ENCODE measurements at places on chromosomes 7 and 10. TPM values are rescaled to one million over a fixed set of nuclear protein-coding genes. Genes with fewer than 3 reads are reported as not detected.

GRCh38 chr7:127438836-127439235 is 46.3 kb upstream of the ZNF800 start:
- no peak for DNase-seq

DNA sequence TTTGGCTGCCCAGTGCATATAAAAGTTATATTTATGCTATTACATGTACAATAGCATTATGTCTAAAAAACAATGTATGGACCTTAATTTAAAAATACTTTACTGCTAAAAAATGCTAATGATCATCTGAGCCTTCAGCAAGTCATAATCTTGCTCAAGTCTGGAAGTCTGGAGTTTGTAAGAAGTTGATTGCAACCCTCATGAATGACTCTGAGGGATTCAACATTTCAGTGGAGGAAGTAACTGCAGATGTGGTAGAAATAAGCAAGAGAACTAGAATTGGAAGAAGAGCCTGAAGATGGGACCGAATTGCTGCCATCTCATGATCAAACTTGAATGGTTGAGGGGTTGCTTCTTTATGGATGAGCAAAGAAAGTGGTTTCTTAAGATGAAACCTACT is 13.0 kb upstream of the ADAMTS14 start:
- no peak for DNase-seq

The CALCR gene
- 0.59 TPM for polyA plus RNA-seq

The COBL gene
- 16.1 TPM for polyA plus RNA-seq
